ENCODE measurements at places on chromosomes 13 and 19.

DNA sequence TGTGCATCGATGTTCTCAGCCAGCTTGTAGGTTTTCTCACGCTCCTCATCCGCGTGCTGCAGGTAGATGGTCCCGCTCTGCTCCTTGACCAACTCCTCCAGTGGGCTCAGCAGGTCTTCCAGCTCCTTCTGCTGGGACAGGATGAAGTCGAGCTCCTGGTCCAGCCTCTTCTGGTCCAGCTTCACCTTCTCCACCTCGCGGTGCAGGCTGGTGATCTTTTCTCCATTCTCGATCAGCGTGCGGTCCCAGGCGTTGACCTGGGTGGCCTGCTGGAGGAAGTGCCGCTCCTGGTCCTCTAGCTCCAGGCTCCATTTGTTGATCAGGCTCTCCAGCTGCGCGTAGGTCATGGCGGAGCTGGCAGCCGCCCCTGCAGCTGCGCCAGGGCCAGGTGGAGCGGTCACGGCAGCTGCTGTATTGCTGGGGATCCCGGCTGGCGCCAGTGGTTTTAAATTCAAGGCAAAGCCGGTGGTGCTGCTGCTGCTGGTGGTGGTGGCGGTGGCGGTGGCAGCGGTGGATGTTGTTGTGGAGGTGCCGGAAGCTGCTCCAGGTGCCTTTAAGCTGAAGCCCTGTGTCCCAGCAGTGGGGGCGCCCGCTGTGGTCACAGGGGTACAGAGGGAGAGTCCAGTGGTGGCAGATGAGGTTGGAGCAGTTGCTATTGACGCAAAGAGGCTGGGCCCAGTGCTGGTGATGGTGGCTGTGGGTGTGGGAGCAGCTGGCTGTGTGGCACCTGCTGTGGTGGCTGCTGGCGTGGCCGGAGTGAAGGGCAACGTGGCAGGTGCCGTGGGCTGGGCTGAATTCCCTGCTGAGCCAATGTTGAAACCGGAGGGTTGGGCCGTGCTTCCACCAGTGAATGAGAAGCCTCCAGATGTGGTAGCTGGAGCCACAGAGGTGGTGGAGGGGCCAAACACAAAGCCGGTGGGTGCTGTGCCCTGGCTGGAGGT is 12.1 kb upstream of the IL4I1 start:
- no peak for DNase-seq

DNA sequence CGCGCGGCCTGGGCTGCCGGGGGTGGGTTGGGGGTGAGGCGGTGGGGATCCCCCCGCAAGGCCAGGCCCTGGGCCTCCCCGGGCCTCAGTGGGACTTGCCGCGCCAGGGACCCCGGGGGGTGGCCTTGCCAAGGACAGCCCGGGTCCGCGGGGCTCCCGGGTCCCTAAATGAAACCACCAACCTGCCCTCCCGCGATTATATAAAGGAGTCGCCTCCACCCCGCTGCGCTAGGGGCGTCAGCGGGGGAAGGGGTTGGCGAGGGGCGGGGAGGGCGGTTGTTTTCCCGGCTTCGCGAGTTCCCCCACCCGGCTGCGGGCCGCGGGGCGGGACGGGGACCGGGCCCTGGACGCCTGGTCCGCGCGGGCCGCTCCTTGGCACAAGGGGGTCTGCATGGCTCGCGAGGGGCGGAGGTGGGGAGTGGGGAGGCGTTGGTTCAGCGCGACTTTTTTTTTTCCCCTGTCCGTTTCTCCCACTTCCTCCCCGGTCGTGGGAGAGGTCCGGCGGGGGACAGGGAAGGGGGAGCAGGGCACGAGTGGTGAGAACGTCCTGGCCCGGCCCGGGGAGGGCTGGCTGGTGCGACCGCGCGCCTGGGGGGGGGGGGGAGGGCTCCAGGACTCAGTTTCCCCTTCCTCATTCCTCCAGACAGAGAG is 822 bp upstream of the ZBTB7A start:
- peak; percentile 42 for DNase-seq

GRCh38 chr13:106373304-106373988 is 162.0 kb downstream of the EFNB2 start:
- DNase-seq, result no peak

GRCh38 chr13:35833608-35834275 is 297.4 kb downstream of the DCLK1 start:
- DNase-seq, result no peak

- DNase-seq, result no peak
These were observed 273.0 kb downstream of the SHISA2 start for GRCh38 chr13:25778808-25779305.

DNA sequence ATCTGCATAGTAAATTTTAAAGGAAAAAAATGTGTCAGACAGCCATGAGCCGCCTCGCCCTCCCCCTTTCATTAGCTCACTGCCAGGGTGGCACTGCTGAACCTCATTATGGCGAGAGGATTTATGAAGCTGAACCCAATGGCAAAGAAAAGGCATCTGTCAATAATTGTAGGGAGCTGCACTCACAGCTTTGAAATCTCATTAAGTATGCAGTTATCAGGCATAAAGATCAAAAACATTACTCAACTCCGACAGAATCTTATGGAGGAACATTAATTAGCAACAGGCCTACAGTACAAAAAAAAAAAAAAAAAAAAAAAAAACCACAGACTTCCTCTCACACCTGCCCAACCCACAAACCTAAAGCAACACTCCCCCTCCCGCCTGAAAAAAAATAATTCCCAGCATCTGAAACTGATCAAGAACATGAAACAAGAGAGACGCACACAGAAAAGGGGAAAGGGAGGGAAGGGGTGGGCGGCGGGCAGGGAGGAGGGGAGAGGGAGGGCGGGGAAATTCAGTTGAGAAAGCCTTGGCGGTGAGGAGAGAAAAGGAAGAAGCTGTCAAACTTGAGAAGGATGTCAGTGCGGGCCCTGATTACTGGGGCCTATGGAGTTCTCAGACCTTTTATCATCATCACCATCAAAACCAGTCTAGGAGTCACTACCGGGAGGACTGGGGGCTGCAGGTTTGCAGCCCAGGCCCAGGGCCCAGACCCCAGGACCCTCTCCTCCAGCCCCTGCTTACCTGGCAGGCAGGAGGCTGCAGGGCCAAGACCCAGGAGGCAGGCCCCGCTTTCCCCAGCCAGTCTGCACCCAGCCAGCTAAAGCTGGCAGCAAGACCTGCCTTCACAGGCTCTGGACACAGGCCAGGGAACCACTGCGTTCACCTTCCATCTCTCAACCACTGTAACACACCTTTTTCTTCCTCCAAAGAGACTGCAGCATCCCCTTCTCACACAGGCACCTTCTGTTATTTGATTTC is 8.9 kb downstream of the TSHZ3 start:
- peak; percentile 75 for DNase-seq

GRCh38 chr13:114069376-114070097 is 62.9 kb downstream of the RASA3 start:
- no peak for DNase-seq

DNA sequence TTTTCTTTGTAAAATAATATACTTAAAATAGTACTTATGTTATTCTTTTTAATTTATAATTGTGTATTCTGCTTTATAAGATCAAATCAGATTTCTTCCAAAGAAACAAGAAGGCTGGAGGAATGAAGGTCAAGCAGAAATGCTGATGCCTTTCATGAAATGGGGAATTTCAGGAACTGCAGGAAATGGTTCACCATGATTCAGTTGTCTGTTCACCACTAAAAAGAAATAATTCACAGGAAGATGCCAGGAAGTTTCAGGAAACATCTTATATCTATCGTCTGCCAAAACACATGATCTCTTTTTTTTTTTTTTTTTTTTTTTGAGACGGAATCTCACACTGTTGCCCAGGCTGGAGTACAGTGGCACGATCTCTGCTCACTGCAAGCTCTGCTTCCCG is 15.7 kb upstream of the SCEL start:
- no peak for DNase-seq

DNA sequence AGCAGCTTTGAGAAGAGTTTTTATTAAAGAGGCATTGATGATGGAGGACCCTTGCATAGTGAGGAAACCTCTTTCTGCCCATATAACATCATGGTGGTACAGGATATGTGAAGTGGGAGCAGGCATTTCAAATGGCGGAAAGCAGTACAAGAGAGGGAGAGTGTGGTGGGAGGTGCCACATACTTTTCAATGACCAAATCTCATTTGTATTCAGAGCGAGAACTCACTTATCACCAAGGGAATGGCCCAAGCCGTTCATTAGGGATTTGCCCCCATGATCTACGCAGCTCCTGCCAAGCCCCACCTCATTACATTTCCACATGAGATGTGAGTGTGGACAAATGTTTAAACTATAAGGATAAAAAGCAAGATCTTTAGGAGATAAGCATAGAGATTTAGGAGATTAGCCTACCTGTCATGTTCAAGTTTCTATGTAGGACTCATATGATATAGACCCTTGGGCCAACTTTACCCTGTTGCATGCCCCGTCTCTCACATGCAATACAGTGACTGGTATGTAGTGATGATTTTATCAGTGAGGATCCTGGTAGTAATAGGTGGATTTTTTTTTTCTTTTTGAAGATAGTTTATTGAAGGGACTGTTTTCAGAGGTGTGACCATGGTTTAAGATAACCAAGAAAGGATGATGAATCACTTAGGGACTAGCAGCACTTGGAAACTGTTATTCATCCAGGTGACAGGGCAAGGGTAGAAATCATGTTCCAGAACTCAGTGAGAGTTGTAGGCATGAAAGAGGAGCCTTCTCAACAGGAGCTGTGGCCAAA is 38.3 kb downstream of the DNAJC15 start:
- no peak for DNase-seq

DNA sequence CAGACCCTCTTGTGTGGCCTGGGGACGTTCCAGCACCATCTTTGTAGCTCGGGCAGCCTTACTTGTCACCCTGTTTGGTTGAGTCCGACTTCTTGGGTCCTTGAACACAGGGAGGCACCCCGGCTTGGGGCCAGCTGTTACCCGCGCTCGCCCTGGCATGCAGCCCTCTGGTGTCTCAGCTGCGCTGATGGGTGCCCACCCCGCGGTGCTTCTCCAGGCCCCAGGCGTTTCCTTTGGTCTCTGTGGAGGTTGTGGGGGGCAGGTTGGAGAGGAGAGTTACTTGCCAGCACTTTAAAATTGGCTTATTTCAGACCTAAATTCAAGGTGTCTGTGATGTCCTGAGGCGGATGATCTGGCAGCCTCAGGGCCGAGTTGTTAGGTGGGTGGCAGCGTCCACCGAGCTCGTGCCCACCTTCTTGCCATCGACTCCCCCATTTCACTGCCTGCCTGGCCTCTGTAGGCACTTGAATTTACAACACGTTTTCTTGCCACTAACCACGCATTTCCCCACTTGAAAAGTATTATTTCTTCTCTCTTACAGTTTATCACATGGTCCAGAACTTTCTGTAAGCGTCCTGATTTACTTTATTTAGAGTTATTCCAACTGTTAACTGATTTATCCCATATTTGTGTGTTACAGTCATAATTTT is 16.9 kb downstream of the UBAC2 start:
- DNase-seq, result no peak

- no peak for DNase-seq
These were observed 7.9 kb upstream of the PEAK3 start for GRCh38 chr19:2289714-2290435.

- DNase-seq, result no peak
These were observed 44.4 kb upstream of the NPAS1 start for GRCh38 chr19:46975011-46975924.

GRCh38 chr19:17454576-17455071 is 6.1 kb downstream of the NXNL1 start:
- no peak for DNase-seq

DNA sequence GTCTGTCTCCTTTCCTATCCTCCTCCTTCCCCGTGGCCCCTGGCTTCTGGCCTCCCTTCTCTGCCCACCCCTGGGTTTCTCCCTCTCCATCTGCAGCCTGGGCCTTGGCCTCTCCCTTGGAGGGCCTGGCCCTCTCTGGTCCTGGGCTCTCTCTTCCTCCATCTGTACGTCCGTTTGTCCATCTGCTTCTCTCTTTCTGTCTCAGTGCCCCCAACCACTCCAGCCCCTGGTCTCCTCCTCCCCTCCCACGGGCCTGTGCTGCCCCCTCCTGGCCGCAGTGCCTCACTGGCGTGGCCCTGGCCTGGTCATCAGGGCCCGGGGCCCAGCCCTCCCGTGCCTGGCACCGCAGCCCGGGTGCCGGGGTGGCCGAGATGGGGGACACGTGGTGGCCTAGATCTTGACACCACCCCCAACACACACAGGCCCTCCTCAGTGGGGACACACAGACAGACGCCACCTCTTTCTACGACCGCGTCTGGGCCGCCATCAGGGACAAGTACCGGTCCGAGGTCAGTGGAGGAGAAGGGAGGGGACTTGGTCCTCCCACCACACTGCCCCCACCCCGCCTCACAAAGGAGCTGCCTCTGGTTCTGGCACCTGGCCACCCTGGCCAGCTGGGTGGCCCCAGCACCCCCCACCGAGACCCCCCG is 11.3 kb downstream of the PRKCSH start:
- peak; percentile 38 for DNase-seq

DNA sequence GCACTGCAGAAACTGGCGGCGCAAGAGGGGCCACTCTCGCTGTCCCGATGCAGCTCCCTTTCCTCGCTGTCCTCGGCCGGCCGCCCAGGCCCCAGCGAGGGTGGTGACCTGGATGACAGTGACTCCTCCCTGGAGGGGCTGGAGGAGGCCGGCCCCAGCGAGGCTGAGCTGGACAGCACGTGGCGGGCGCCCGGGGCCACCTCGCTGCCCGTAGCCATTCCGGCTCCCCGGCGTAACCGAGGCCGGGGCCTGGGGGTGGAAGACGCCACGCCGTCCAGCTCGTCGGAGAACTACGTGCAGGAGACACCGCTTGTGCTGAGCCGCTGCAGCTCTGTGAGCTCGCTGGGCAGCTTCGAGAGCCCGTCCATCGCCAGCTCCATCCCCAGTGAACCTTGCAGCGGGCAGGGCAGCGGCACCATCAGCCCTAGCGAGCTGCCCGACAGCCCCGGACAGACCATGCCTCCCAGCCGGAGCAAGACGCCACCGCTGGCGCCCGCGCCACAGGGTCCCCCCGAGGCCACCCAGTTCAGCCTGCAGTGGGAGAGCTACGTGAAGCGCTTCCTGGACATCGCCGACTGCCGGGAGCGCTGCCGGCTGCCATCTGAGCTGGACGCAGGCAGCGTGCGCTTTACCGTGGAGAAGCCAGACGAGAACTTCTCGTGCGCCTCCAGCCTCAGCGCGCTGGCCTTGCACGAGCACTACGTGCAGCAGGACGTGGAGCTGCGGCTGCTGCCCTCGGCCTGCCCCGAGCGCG is 12.4 kb downstream of the C19orf25 start:
- DNase-seq, result no peak

- peak; percentile 92 for DNase-seq
These were observed at the start of gene NDFIP2 for GRCh38 chr13:79480954-79481684. Gene NDFIP2 (plus strand): TSS chr13:79481155. CDS start chr13:79481204, 49 bp downstream.

DNA sequence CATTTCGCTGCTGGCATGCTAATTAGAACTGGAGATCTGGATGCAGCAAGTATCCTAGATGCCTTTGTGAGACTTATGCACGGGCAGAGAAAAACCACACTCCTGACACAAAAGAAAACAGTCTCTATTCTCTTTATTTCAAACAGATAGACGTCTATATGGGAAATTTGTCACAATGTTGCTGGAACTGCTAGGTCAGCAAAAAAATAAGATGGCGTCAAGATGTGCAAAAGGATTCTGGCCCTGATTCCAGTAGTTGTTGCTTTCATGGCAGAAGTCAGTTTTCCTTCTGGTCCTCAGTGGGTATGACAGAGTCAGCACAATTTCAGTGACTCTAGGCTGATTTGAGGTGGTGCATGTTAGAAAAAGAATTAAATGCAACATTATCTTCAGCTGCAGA is 1068.0 kb downstream of the SLITRK5 start:
- DNase-seq, result no peak

- peak; percentile 19 for DNase-seq
These were observed 96.3 kb upstream of the TNFSF11 start for GRCh38 chr13:42477596-42478190.

Measured in tongue (tissue), 3 donors.